ENCODE measurements at places on chromosomes 2 and 18. TPM values are rescaled to one million over a fixed set of nuclear protein-coding genes. Genes with fewer than 3 reads are reported as not detected.

Gene CCDC138
- 15.6 TPM for total RNA-seq

Gene CD8B2
- total RNA-seq = not detected

- no peaks in the 10 kb centered on the region for H3K4me1 ChIP-seq
- no peaks in the 10 kb centered on the region for H3K36me3 ChIP-seq
- H3K4me3 ChIP-seq = no peak overlapping the region
- H3K27me3 ChIP-seq = no peaks in the 10 kb centered on the region
- no peak overlapping the region for H3K27ac ChIP-seq
Measured at GRCh38 chr2:67694445-67694844, 297.3 kb downstream of the ETAA1 start.

Gene ELOA2
- total RNA-seq = not detected

DNA sequence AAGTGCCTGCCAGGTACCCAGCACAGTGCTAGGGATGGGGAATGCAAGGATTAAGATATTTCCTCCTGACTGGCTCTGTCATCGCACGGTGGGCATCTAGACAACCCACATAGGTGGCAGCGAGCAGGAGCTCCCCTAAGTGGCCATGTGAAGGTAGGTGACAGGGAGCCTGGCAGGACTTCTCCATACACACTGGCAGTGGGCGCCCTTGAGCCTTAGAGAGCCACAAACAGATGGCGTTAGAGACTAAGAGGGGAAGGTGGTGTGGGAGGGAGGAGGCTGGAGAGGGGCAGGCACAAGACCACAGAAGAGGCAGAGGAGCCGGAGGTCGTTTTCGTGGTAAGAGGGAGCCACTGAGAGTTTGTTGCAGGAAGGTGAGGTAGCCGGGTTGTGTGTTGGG is 15.2 kb downstream of the PRELID3A start:
- H3K36me3 ChIP-seq = no peaks in the 10 kb centered on the region
- DNase-seq = no peak
- H3K4me1 ChIP-seq = peaks cover 20% of the 10 kb centered on the region
- H3K27me3 ChIP-seq = no peaks in the 10 kb centered on the region

- no peak overlapping the region for H3K4me3 ChIP-seq
- peak; percentile 78 for DNase-seq
- H3K36me3 ChIP-seq = no peaks in the 10 kb centered on the region
- H3K4me1 ChIP-seq = peaks cover 24% of the 10 kb centered on the region
- peak overlapping the region; percentile 56 for H3K27ac ChIP-seq
- no peaks in the 10 kb centered on the region for H3K27me3 ChIP-seq
Measured at GRCh38 chr2:217713395-217714286, 289.2 kb downstream of the TNS1 start.

Measured in stomach (tissue), 19 donors.